ENCODE measurements at places on chromosomes 13 and 19. TPM values are rescaled to one million over a fixed set of nuclear protein-coding genes. Genes with fewer than 3 reads are reported as not detected.

The SERPINE3 gene
- total RNA-seq = not detected

The NAPSA gene
- not detected for total RNA-seq

The FFAR1 gene
- total RNA-seq = not detected

The CCNA1 gene
- 0.58 TPM for total RNA-seq

DNA sequence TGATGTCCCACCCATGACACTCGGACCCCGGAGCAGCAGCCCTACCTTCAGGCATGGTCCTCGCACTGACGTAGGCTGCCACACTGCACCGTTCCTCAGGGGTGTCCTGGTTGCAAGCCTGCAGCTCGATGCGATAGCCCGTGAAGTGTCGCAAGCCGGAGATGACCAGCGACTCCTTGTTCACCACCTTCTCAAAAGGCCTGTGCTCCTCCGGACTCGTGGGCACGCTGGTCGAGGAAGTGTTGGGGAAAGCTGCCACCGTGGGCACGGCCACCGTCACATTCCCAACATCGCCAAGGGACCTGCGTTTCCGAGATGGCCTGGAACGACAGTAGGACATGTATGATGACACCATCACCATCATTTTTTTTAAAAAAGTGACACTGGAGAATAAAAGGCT lies 73.3 kb downstream of the ZNF557 start:
- H3K36me3 ChIP-seq = peaks cover 48% of the 10 kb centered on the region
- H3K27me3 ChIP-seq = no peaks in the 10 kb centered on the region
- H3K27ac ChIP-seq = peak overlapping the region; percentile 74
- no peak for DNase-seq
- H3K4me1 ChIP-seq = peaks cover 27% of the 10 kb centered on the region

- DNase-seq = no peak
- H3K4me1 ChIP-seq = no peaks in the 10 kb centered on the region
- no peaks in the 10 kb centered on the region for H3K36me3 ChIP-seq
- H3K27ac ChIP-seq = no peak overlapping the region
- no peak overlapping the region for H3K4me3 ChIP-seq
Measured at GRCh38 chr13:29065142-29065541, 245.0 kb downstream of the MTUS2 start.

- no peaks in the 10 kb centered on the region for H3K36me3 ChIP-seq
- no peak for DNase-seq
- no peaks in the 10 kb centered on the region for H3K27me3 ChIP-seq
- no peak overlapping the region for H3K4me3 ChIP-seq
- no peak overlapping the region for H3K27ac ChIP-seq
Measured at GRCh38 chr13:95745752-95746151, 68.8 kb downstream of the DNAJC3 start.

DNA sequence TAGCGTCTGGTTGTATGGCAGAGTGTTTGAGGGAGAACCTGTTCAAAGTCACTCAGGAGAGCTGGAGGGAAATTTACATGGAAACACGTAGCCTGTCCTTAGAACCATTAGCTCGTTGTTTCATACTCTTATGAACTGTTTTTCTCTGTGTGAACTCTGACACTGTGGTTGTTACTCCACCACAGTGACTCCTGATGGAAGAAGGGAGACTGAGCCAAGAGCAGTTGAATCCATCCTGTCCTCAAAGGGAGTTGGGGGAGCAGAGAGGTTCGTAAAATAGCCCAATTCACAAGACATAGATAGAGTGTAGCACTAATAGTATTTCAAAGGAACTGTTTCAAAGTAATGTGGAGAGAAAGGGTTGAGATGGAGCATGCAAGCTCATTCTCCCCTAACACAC lies 964.8 kb downstream of the PCDH9 start:
- no peak overlapping the region for H3K27ac ChIP-seq
- H3K36me3 ChIP-seq = no peaks in the 10 kb centered on the region
- no peaks in the 10 kb centered on the region for H3K27me3 ChIP-seq
- no peak for DNase-seq

DNA sequence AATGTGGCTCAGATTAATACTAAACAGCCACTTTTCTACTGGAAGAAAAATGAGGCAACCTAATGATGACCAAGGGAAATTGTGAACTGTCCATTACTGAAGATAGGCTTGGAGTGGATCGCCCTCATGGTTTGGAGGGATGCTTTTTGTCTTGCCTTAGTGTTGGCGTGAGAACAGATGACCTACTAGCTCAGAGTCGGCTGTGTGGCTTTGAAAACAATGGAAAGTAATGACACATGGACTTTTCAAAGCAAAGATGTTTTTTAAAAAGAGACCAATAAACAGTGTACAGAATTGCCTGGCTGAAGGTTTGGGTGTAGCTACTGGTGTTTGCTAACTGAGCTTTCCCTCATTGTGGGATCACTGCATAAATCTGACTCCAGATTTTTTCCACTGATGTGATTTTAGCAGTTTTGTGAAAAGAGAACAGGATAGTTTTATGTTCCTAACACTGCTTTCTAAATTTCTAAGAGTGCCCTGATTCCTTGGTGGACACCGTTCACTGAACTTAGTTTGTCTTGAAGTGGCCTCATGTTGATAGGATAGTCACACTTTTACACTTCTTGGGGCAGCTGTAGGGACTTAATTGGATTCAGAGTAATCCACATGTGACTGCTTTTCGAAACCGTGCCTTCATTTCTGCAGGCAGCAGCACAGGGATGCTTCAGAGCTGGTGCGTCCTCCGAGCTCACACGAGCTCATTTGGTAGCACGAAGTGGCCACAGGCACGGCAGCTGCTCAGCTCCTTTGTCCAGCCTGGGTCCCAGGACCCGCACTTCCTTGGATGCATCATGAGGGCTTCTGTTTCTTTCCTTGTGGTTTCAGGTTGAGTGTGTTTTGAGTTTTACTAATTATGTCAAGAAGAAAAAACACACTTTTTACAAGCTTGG lies 4.3 kb downstream of the CEBPG start:
- H3K27me3 ChIP-seq = no peaks in the 10 kb centered on the region
- H3K27ac ChIP-seq = peak overlapping the region; percentile 90
- no peak overlapping the region for H3K4me3 ChIP-seq
- no peaks in the 10 kb centered on the region for H3K36me3 ChIP-seq
- DNase-seq = no peak

GRCh38 chr19:55116859-55117662 lies at the start of gene PPP1R12C:
Gene PPP1R12C, minus strand, starts transcription at chr19:55117637. Its CDS starts 94 bp downstream, at chr19:55117543.
- no peaks in the 10 kb centered on the region for H3K27me3 ChIP-seq
- H3K27ac ChIP-seq = peak within 1 kb of the TSS; percentile 86
- H3K4me3 ChIP-seq = peak within 1 kb of the TSS; percentile 80
- DNase-seq = no peak

GRCh38 chr13:95462801-95463200 lies 89.7 kb upstream of the CLDN10 start:
- H3K4me3 ChIP-seq = no peak overlapping the region
- no peaks in the 10 kb centered on the region for H3K4me1 ChIP-seq
- no peaks in the 10 kb centered on the region for H3K27me3 ChIP-seq
- H3K36me3 ChIP-seq = no peaks in the 10 kb centered on the region

DNA sequence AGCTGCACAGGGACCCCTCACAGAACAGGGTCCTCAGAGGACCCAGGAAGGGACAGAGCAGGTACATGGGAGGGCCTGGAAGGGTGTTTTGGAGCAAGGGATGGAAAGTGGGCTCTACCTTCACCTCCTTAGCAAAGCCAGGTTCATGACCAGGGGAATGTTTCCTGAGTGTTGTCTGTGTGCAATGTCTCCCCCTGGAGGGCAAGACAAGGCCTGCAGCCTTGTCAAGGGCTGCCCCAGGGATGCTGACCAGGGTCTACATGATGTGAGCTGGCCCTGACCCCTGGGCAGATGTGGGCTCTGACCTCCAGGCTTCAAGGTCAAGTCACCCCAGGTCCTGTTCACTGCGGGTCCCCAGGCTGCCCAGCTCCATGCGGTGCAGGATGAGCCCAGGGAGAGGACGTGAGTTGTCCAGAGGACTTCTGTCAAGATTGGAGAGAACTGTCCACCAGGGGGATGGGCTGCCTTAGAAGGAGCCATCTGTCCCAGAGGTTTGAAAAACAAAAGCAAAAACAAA lies 1.0 kb upstream of the CEACAM1 start:
- no peak for DNase-seq
- H3K36me3 ChIP-seq = no peaks in the 10 kb centered on the region
- H3K4me1 ChIP-seq = no peaks in the 10 kb centered on the region

- DNase-seq = no peak
- H3K4me1 ChIP-seq = peaks cover 51% of the 10 kb centered on the region
- peaks cover 16% of the 10 kb centered on the region for H3K36me3 ChIP-seq
- no peaks in the 10 kb centered on the region for H3K27me3 ChIP-seq
- H3K27ac ChIP-seq = peak overlapping the region; percentile 95
Measured at GRCh38 chr19:38699027-38699346, 45.3 kb downstream of the CAPN12 start.

DNA sequence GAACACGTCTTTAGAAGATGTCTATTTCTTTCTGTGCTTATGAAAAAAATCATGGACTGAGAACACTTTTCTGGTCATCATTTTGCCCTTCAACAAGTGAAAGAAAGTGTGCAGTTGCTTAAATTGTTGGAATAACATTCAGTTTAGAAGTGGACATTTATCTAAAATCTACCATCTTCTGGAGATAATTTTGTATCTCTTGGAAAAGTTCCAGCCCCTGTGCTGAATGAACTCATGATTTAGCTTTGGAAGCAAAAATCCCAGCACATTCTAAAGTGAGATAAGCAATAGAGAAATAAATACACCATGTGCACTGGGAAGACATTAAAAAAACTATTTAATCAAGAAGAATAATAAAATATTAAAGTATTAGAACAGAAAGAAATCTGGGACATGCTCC lies 1420.8 kb upstream of the SLC10A2 start:
- no peaks in the 10 kb centered on the region for H3K36me3 ChIP-seq
- no peak overlapping the region for H3K27ac ChIP-seq
- DNase-seq = no peak
- no peak overlapping the region for H3K4me3 ChIP-seq

- H3K4me3 ChIP-seq = no peak overlapping the region
- no peak for DNase-seq
- H3K4me1 ChIP-seq = peaks cover 13% of the 10 kb centered on the region
- H3K27me3 ChIP-seq = no peaks in the 10 kb centered on the region
- H3K36me3 ChIP-seq = no peaks in the 10 kb centered on the region
Measured at GRCh38 chr13:43273362-43273761, 250.0 kb downstream of the DNAJC15 start.

GRCh38 chr19:33472226-33472625 lies 49.4 kb downstream of the PEPD start:
- H3K36me3 ChIP-seq = no peaks in the 10 kb centered on the region
- H3K4me1 ChIP-seq = no peaks in the 10 kb centered on the region
- no peak overlapping the region for H3K27ac ChIP-seq
- no peak overlapping the region for H3K4me3 ChIP-seq
- DNase-seq = no peak

- peak overlapping the region; percentile 99 for H3K27ac ChIP-seq
- peaks cover 13% of the 10 kb centered on the region for H3K36me3 ChIP-seq
- peaks cover 19% of the 10 kb centered on the region for H3K4me1 ChIP-seq
- H3K27me3 ChIP-seq = no peaks in the 10 kb centered on the region
- no peak for DNase-seq
Measured at GRCh38 chr19:55579766-55580621, 654 bp downstream of the ZNF579 start.

DNA sequence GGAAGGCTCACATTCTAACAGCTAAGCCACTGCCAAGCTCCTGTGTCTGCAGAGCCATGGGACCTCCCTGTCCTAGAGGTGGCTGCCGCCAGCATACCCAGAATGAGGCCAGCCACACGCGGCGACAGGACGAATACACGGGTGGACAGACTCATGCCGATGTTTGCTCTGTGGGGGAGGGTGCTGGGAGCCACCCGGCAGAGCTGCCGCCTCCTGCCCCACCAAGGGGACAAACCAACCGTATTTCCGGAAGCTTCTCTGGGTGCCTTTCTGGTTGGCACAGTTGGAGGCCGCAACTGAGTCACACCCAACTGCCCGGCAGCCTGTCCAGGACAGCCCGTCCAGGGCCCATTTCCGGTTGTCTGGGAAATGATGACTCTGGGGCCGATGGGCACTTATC lies 20.3 kb downstream of the C13orf46 start:
- H3K4me3 ChIP-seq = no peak overlapping the region
- H3K27ac ChIP-seq = no peak overlapping the region
- no peak for DNase-seq
- no peaks in the 10 kb centered on the region for H3K27me3 ChIP-seq
- H3K36me3 ChIP-seq = no peaks in the 10 kb centered on the region
- H3K4me1 ChIP-seq = peaks cover 7% of the 10 kb centered on the region

- H3K4me3 ChIP-seq = no peak overlapping the region
- no peak for DNase-seq
- no peaks in the 10 kb centered on the region for H3K4me1 ChIP-seq
- no peaks in the 10 kb centered on the region for H3K36me3 ChIP-seq
Measured at GRCh38 chr13:111901267-111901915, 165.6 kb upstream of the SOX1 start.
